ENCODE measurements at places on chromosomes 4 and X.
A peak's percentile ranks its signal among the peaks of the same experiment; 100 is the strongest.

GRCh38 chrX:154059231-154059630 lies 38.3 kb downstream of the MECP2 start:
- peak; percentile 48 for DNase-seq

DNA sequence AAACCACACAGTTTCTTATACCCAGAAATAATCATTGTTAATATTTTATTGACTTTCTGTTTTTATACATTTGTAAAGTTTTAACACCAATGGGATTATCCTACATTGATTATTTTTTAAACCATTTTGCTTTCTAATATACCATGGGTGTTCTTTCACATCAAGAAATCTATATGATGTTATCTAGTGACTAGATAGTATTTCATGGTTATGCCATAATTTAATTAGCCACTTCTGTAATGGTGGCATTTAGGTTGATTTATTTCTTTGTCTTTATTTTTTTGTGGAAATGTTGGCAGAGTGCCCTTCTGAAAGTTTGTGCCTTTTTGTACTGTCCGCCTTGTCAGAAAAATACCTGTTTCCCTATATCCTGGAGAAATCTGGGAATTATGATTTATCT lies 193.3 kb downstream of the CEP135 start:
- DNase-seq, result no peak

GRCh38 chr4:106615961-106616360 lies 247.4 kb upstream of the GIMD1 start:
- DNase-seq, result no peak

GRCh38 chrX:16018291-16018690 lies 105.1 kb upstream of the GRPR start:
- DNase-seq, result no peak

GRCh38 chrX:8724300-8724699 lies 7.6 kb downstream of the ANOS1 start:
- no peak for DNase-seq

DNA sequence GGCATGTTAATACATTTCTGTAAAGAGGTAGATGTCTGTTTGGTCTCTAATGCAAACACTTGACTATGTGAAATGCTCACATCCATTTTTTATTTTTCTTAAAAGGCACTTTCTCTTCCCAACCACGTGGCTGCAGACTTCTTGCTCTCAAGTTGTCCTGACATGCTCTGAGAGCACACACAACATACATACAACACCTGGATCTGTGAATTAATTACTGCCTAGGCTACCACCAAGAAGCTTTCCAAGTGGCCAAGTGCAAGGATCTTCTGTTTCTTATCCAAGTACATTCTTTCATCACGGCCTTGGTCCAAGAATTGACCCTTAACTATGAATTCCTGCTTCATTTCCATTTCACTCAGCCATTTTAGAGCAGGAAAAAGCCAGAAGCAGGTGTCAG lies 110.8 kb downstream of the SPRY1 start:
- no peak for DNase-seq

GRCh38 chr4:32206756-32207155 lies 1486.6 kb downstream of the PCDH7 start:
- no peak for DNase-seq

GRCh38 chr4:155590796-155591585 lies 75.7 kb upstream of the GUCY1A1 start:
- no peak for DNase-seq

DNA sequence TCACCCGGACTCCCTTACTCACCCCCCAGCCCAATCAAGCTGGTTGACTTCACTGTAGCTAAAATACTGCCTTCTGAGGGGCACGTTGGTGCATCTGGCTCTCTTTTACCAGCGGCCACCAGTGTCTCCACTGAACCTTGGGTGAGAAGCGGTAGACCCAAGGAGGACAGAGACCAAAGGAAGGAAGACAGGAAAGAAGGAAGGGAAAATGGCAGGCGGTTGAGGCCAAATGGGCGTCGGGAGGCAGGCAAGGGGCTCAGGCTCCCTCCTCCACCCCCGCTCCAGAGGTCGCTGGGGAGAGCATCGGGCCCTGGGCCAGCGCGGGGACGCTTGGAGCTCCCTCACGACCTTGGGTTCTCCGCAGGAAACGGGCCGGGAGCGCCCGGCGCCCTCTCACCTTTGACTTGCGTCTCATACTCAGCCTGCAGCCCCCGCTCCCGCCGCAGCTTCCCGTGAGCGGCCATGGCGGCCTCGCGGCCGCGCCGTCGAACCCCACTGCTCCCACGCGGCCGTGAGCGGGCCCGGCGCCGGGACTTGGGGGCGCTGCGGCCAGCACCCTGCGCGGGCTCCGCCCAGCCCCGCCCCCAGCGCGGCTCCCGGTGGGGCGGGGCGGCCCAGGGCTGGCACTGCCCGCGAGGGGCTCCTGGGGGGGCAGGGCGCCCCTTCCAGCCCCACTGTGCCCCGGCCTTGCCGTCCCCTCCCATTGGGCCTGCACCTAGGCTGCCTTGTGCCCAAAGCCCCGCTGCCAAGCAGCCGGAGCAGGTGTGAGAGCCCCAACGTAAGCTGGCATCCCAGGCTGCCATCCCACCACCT lies at the start of gene ARHGAP4:
Gene ARHGAP4, minus strand, starts transcription at position 526 of the 813 bp plus-strand sequence. Its CDS starts 62 bp downstream, at position 464.
- no peak for DNase-seq

- DNase-seq, result peak; percentile 97
Observed at GRCh38 chr4:3638080-3638795, 106.0 kb upstream of the LRPAP1 start.

DNA sequence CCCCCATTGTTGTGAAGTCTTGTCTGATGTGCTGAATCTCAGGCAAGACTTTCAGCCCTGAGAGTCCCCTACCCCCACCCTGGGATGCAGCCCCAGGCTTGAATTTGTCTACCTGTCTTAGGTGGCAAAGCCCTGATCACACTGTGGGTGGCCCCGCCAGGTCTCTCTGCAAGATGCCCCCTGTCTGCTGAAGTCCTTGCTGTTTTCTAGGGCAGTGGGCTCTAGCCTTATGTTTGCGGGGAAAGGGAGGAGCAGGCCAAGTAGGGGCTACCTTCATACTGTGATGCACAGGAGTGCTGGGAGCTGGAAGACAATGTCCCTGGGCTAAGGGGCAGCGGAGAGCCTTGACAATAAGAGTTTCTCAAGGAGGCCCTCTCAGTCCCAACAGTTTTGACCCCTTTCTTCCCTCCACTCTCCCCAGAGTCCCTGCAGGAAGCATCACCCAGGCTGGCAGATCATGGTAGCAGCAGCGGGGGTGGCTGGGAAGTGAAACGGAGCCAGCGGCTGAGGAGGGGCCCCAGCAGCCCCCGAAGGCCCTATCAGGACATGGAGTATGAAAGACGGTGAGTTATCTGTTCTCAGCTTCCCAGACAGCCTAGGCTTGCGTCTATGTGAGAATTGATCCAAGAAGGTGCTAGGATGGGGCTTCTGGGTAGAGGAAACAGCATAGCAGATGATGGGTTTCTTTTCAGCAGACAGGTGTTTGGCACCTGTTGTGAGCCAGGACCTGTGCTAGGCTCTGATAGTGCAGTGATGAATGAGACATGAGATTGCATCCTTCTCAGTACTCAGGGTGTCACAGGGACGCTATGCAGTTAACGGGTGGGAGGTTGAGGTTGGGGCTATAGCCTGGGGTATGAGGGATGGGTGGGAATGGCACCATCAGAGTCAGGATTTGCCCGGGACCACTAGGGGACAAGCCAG lies 2.2 kb downstream of the RBM10 start:
- DNase-seq, result no peak

DNA sequence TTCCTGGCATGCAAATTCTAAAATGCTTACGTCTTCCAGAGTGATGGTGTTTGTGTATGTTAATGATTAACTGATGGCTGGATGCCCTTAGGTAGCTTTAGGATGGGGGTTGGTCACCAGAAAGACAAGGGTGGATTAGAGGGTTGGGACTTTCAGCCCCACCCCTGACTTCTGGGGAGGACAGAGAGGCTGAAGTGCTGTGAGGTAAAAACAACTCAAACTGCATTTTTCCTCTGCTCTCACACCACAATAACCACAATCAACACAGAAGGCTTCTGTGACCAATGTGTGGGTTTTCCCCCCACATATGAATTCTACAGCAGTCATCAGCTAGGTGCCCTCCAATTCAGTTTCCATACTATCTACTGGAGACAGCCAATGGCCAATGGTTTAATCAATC lies 18.7 kb upstream of the DDIT4L start:
- no peak for DNase-seq

DNA sequence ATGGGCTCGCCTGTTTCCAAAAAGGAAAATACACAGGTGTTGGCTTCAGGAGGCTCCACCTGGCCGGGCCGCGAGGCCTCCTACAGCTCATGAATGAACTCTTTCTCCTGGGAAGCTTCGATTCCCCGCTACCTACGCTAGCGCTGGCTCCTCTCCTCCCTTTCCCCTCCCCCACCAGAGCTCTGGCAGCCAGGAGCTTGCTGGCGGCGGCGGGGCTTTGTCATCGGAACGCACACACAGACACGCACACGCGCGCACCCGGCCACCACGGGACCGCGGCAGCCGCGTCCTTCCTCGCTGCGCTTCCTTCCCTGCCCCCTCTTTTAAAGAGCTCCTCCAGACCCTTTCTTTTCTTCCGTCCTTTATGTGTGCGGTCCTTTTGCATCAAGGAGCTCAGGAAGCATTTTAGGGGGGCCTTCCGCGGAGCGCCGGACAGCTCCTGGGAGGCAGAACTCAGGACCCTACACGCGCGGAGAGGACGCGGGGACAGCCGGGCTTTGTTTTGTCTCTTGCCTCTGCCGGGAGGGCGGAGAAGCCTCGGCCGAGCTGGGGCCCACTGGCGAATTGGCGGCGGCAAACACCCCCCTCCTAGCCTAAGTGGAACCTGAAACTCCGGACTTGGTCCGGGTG lies 70.2 kb upstream of the BCOR start:
- no peak for DNase-seq

DNA sequence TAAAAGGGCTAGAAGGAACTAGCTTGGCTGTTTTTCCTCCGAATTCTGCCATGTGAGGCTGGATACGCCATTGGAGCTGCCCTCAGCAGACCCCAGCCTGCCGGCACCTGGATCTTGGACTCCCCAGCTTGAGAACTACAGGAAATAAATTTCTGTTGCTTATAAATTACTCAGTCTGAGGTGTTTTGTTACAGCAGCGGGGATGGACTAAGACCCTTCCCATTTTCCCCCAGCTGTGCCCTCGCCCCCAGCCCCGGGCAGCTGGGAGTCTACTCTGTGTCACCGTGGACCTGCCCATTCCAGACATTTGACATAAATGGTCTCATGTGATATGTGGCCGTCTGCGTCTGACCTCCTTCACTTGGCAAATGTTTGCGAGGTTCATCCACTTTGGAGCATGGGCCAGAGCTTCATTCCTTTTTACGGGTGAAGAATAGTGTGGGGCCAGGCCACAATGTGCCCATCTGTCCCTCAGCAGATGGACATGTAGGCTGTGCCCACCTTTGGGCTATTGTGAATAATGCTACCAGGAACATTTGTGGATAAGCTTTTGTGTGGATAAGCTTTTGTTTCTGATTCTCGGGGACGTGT lies 30.7 kb upstream of the SPON2 start:
- no peak for DNase-seq

GRCh38 chr4:144658903-144659302 lies 12.9 kb downstream of the HHIP start:
- DNase-seq, result peak; percentile 56

DNA sequence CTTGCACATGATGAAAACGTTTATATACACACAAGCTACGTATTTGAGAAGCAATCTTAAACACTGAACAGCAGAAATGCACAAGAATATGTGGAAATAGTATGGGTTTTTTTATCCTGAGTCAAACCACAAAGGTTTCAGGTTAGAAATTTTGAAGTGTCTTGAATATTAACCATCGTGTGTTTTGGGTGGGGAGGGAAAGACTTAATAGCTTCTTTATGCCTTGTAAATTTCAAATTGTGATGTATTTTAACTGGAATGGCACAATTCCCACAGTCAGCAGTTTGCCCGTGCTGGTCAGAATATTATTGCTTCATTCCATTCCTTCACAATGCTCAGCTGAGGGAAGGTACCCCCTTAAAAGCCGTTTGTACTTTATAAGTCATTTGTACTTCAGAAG lies 67.4 kb upstream of the WDR1 start:
- peak; percentile 29 for DNase-seq

DNA sequence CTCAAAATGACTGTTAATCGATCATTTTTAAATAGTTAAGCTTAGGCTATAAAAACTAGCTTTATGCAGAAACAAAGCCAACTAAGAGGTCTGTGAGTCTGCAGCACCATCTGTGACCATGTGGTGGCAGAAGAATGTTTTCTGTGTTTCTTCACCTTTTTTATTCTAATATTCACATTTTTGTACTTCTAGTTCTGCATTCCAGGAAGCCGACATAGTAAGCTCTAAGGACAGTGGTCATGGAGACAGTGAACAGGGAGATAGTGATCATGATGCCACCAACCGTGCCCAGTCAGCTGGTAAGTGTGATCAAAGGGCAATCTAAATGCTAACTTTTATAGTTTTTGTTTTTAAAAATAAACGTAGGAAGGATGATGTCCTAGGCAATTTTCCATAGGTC lies 5.6 kb downstream of the PCDH10 start:
- no peak for DNase-seq

GRCh38 chr4:48687313-48688051 lies 92.6 kb downstream of the FRYL start:
- no peak for DNase-seq

DNA sequence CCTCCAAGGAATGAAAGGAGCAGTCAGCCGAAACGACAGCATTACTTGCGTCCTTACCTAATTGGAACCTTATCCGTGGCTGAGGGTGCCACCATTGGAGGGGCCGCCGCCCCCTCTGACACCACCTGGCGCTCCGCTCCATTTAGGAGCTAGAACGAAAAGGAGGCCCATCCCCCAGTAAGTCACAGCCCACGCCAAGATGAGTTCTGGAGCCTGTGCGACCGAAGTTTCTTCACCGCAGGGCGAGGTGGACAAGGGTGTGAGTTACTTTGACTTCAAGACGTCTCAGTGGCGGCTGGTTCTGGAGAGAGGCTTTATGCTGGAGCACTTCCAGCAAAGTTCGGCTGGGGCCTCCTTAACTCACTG lies 729 bp upstream of the IRF2 start:
- peak; percentile 64 for DNase-seq

- peak; percentile 72 for DNase-seq
Observed at GRCh38 chrX:41921492-41922430, 1.6 kb downstream of the CASK start.

DNA sequence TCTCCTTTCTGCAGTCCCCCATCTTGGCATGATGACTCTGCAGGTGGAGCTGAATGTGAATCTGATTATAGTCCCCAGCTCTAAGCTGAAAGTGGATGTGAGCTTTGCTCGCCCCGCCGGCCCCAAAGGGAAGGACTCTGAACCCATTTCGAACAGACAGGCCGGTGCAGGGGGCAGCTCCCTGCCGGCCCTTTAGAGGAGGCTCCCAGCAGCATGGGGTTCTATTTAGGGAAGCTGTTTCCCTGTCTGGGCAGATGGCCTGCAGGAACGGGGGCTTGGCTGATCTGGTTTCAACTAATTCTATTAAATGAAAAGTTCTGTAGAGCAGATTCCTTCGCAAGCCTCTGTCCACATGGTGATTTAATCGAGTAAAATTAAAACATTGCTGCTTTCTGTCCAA lies 104.8 kb upstream of the MSX1 start:
- no peak for DNase-seq

All from fibroblast of villous mesenchyme (primary cell).